Stimulated activated CD8-positive, alpha-beta memory T cell treated with anti-CD3 and anti-CD28 coated beads, Interleukin-15, amount 100 ng/mL, for 48 hours (primary cell): ENCODE measurements at places on chromosomes 11 and 22.
A peak's percentile ranks its signal among the peaks of the same experiment; 100 is the strongest.

DNA sequence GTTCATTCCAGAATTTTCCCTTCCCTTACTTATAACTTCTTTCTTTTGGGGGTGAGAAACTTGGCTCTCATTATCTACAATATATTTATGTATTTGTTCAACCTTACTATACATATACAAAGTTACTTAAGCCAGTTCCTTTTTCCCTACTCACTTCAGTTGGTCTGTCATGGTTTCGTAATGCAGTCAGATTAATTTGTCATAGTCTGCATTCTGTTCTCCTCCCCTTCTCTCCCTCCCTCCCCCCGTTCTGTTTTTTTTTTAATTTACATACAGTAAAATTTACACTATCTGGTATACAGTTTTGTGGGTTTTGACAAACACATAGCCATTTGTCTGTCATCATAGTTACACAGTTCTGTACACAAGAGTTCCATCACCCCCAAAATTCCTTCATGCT is 71.8 kb upstream of the ADORA2A start:
- no peak for DNase-seq

- DNase-seq = no peak
Observed at GRCh38 chr11:12100841-12101242, 9.5 kb upstream of the MICAL2 start.

GRCh38 chr22:50306753-50307749 is at the start of gene PLXNB2:
PLXNB2 (minus strand) TSS chr22:50307646; CDS start chr22:50290584, 17,062 bp downstream.
- DNase-seq = no peak

- DNase-seq = peak; percentile 80
Observed at GRCh38 chr11:133928628-133929059, 28.1 kb downstream of the IGSF9B start.

- no peak for DNase-seq
Observed at GRCh38 chr22:37526376-37526775, 7.2 kb upstream of the CARD10 start.

- no peak for DNase-seq
Observed at GRCh38 chr11:117782101-117782500, 14.9 kb downstream of the DSCAML1 start.

GRCh38 chr11:134580610-134580975 is 168.6 kb upstream of the B3GAT1 start:
- no peak for DNase-seq

DNA sequence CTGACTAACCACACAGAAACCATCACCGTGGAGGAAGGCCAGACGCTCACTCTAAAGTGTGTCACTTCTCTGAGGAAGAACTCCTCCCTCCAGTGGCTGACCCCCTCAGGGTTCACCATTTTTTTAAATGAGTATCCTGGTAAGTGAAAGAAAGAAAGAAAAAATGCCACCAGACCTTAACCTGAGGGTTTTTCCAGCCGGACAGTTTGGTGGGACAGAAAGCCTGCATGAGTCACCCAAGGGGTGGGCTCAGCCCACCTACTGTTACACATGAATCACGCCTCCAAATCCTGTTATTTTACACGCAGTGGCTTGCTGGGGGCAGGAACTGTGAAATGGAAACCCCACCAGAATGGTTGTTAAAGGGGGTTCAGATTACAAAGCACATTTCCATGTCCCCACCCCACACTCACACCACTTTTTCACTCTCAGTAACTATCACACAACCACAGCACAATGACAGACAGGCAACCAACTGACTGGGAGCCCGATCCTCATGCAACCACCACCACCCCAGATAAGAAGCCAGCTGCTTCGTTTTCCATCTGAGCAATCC is 11.9 kb downstream of the CRTAM start:
- DNase-seq = peak; percentile 73

DNA sequence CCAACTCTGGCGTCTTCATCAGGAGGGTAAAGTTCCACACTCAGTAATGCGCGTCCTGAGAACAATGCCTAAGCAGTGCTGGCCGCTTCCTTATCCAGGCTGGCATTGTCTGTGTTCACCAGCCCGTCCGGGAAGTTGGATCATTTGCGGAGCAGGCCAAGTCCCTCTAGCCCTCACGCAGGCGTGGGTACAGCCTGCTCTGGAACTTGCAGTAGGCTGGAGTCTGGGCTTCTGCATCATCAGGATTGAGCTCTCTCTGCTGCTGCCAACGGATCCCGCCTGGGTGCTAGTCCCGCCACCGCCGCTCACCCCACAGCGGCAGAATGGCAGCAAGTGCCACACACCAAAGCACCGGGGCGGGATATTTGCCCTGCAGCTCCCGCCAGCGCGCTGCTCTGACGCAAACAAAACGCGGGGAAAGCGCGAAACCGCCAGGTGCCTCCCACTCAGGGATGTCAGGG is 29.0 kb downstream of the GLYATL1 start:
- no peak for DNase-seq

DNA sequence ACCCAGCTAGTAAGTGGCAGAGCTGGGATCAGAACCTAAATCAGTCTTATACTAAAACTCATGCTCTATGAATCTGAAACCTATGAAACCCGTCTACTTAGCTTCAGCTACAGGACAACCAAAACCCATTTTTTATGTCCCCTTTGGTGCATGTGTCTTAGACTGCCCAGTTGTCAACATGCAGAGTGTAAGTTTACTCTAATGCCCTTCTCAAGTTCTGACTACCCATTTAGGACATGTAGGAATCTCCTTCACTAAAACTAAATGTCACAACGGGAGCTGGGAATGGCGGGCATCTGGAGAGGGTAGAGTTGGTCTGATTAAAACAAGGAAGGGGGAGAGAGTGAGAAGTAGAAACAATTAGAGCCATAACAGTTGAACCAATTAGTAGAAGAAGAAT is 167.9 kb upstream of the UBASH3B start:
- DNase-seq = no peak

DNA sequence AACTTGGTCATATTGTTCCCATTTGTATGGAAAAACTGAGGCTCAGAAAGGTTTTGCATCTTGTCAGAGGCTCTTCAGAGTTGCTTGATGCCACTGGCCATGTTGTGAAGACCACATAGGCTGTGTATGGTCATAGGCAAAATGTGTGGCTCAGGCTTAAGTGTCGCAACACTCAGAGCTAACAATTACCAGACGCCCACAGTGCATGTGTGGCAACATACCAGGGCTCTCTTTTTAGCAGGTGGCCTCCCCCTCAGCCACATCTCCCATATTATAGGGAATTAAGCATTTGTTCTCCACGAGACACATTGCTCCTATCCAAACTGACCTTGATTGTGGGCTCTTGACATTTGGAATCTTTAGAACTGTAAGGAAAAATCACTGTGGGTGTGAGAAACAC is 802.5 kb downstream of the DLG2 start:
- DNase-seq = no peak

DNA sequence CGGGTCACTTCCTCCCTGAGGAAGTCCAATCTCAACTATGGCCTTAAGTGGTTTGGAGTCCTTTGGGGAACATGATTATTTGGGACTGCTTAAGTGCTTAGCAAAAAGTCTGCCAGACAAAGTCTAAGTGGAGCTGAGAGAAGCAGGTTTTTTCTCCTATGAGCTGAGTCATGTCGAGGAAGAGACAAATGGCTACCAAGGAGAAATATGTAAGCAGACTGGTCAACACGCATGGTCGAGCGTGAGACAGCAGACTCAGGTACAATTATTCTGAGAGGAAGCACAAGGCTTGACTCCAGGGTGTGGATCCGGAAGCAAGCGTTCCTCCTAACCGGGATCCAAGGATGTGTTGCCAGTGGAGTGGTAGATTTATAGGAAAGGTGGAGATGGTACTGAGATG is 30.6 kb downstream of the UBASH3B start:
- DNase-seq = no peak

- no peak for DNase-seq
Observed at GRCh38 chr22:41469218-41469851, 418 bp downstream of the ACO2 start.

DNA sequence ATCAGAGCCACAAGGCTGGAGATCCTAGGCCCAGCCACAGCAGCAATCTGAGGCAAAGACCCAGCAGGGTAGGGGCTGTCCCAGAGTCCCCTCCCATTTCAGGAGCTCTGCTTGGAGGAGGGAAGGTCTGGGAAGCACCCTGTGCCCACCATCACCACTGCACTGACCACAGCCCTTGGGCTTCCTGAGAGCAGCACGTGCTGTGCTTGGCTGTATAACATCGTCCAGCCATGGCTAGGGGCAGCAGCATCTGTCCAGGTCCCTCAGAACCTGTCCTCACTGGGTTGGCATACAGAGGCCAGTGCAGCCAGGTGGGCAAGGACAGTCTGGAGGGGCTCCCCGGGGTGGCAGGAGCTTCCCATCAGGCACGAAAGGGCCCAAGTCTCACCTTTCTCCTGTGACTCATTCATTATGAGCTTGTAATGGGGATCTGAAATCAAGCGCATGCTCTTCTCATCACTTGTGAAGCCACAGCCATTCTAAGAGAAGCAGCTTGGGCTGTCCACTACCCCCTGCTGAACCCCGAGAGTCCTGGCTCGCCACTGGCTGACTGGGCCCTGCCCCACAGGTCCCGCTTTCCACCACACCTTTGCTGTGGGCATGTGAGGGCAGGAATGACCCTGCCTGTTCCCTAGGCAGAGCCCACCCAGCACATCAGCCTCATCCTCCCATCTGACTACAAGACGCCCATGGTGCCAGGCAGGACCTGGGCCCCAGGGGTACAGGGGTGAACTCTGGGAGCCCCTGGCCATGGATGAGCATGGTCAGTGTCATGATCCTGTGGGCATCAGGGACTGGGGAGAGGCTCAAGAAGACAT is 83.3 kb downstream of the MED15 start:
- DNase-seq = no peak

DNA sequence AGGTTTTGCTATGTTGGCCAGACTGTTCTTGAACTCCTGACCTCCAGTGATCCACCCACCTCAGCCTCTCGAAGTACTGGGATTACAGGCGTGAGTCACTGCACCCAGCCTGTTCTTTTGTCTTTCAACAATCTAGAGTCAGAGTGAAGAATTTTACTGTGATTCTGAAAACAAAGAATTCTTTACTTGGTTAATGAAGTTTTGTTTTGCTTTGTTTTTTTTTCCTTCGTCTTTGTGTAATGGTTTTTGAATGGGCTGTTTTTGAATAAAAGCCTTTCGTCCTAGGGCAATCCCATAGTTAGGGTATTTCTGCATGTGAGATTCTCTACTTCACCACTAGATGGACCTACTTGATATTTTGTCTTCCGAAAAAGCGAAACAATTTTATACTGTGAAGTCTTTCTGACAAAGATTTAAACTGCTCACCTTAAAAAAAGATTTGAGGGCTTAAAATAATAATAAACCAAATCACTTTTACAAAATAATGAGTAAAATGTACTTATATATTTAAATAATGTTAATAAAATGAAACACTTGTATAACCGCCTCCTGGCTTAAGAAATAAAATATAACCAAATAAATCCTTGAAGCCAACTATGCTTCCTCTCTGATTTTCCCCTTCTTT is 43.4 kb upstream of the SC5D start:
- no peak for DNase-seq

DNA sequence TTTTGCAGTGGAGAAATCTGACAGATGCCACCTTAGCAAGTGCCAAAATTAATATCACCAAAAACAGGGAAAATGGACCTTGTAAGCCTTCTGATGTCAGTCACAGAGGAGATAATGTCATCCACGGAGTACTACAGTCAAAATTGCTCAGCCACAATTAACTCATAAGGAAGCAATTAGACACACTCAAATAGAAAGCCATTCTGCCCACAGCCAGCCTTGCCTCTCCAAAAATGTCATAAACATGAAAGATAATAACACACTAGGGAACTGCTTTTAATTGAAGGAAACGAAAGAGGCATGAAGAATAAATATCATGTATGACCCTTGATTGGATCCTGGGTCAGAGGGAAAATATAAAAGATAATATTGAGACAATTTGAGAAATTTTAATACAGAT is 505.6 kb upstream of the API5 start:
- DNase-seq = no peak

DNA sequence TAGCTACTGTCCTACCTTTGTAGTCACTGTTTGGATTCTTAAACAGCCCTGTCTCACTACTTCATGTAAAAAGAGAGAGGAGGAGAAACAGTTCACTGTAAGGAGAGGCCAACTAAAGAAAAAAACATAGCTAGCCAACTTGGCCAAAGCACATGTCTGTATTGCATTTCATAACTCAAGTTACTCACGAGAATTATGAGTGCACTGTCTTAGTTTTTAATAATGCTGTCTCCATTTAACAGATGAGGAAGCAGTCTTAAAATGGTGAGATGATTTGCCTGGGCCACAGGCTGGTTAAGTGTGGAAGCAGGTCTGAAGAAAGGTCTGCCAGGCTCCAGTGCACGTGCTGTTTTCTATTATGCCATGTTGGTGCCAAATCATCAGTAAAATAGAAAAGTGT is 104.5 kb downstream of the UVRAG start:
- no peak for DNase-seq

- no peak for DNase-seq
Observed at GRCh38 chr11:69245491-69246345, 48.2 kb upstream of the MYEOV start.

DNA sequence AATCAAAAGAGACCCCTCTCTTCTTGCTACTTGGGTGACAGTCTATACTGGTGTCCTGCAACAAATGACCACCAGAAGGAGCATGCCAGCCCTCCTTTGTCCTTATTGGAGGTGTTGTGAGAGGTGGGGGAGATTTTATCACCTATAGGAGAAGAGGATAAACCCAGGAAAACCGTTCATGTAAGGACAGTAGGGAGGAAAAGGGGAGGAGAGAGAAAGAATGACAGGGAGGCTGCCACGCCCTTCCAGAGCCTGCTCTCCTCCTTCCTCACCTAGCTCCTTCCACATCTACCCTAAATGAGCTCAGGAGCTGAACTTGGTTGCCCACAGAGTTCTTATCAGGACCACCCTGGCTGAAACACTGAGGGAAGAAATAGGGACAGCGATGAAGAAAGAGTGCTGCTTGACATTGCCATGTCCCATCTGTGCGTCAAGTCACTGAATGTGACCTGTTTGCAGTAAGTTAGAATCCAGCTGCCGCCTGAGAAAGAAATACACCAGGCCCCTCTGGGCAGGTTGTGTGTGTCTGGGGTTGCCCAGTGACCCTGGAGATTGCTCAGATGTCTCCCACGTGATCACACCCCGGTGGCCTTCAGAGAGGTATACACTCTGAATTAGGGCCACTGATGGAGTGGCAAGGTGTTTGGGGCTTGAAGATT is 40.4 kb upstream of the ETS1 start:
- DNase-seq = no peak

- no peak for DNase-seq
Observed at GRCh38 chr11:34978236-34979191, 62.1 kb downstream of the PDHX start.

DNA sequence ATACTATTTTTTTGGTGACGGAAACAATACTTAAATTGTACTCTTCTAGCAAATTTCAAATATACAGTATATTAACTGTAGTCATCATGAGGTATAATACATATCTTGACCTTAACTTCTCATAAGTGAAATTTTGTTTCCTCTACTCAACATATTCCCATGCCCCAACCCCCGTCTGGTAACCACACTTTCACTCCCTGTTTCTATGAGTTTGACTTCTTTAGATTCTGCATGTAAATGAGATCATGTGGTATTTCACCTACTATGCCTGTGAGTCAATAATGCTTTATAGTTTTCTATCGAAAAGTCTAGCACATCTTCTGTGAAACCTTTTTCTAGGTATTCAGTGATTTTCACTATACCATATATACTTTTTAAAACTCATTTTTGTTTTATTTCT is 663.2 kb downstream of the CNTN5 start:
- no peak for DNase-seq

GRCh38 chr11:75347781-75348566 is 3.5 kb downstream of the ARRB1 start:
- no peak for DNase-seq

GRCh38 chr11:79059141-79059540 is 381.7 kb downstream of the TENM4 start:
- DNase-seq = no peak

GRCh38 chr11:10628508-10629236 is 60.2 kb upstream of the LYVE1 start:
- DNase-seq = no peak
